ENCODE measurements at places on chromosomes 3 and 15. TPM values are rescaled to one million over a fixed set of nuclear protein-coding genes. Genes with fewer than 3 reads are reported as not detected.

DNA sequence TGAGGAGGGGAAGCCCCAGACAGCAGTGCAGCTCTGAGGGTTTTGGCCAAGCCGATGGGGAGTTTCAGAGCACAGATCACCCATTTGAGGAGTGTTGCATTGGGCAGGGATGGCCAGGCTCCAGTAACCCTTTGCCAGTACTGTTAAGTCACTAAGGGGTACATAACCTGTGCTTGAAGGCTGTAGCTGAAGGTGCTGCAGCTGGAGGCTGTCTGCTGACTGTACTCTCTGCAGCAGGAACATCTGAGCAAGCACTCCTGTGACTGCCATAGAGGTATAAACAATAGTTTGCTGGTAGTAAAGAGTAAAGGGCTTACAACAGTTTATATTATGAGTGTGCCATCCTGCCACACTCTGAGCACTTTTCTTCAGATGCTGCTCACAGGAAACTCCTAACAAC is 297.8 kb downstream of the EPHA3 start:
- DNase-seq: no peak

DNA sequence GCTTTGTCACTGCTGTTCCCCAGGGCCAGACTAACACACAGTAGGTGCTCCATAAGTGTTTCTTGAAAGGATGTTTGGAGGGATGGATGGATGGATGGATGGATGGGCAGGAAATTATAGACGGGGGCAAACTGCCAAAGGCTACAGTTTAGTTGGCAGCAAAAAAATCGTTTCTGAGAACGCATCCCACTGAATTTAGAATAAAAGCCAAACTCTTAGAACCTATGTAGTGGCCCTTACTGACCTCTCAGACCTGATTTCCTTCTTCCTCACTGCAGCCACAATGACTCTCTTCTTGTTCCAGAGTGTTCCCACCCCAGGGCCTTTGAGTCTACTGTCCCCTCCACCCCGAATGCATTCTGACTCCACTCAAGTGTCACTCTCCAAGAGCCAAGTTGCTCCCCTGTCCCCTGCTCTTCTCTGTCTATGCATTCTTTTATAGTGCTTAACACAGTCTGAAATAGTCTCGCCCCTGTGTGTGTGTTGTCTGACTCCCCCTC is 5.2 kb upstream of the GATA2 start:
- no peak for DNase-seq

DNA sequence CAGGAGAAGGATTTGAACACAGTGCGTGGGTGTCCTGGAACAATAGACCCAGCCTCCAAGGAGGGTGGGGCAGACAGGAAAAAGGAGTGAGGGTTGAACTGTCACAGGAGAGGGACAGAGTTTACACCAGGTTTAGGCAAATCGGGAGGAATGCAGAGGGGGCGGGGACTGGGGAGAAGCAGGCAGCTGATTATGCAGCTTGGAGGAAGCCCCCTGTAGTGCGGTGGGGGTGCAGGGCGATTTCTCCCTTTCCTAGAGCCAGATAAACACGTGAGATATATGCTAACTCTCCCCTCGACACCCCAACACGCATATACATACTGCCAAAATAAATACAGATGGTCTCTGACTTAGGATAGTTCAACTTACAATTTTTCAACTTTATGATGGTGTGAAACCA is 108.6 kb upstream of the PRR20G start:
- no peak for DNase-seq

NTRK3 gene
- total RNA-seq: not detected

DNA sequence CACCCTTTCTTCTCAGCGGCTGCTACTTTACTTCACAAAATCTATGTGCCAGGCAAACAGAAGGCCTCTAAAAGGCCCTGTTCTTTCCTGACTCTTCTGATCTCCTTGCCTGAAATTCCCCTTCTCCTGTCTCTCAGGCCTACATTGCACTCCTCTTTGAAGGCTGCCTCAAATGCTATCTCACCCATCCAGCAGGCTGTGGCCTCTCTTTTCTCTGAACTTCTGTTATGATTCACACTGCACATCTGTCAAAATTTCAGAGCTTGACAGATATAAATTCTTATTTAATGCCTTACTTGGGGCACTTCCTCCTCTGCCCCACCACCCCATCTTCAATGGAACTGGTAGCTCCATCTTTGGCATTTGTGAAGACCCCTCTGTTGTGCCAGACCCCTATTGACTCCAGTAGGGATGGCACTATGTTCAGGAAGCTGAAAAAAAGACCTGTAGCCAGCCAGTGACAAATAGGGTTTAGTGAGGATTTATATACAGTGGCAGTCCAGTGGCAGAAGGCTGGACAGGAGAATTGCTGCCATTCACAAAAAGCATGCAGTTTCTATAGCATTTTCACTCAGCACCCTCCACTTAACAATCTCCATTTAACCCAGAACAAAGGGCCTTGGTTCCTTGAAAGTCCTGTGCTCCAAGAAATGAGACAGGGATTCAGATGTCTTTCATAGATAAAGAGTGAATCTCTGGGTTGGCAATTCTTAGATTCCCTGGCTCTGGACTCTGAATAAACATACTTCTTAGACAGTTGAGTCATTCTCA is 415.8 kb upstream of the GRM7 start:
- no peak for DNase-seq

Measured in T-cell (primary cell).